Body of pancreas (tissue), 4 donors: ENCODE measurements at places on chromosomes 4 and X. TPM values are rescaled to one million over a fixed set of nuclear protein-coding genes. Genes with fewer than 3 reads are reported as not detected.

DNA sequence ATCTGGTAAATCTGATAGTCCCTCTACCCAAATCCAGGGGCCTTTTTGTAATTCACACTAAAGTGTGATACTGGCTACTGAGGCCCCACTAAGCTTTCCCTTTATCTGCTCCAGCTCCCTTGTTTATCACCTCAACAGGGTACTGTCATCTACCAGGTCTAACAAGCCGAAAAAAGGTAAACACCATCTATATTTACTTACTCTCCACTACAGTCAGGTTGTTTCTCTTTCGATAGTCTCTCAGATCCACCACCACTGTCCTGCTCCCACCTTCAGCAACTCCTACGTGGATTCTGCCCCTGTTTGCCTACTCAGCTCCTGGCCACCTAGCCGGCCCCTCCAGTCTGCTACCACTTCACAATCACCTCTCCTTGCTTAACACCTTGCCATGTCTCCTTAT lies 3.3 kb downstream of the ITIH6 start:
- H3K27ac ChIP-seq, result no peak overlapping the region
- H3K4me1 ChIP-seq, result no peaks in the 10 kb centered on the region
- DNase-seq, result no peak
- H3K4me3 ChIP-seq, result no peak overlapping the region
- H3K27me3 ChIP-seq, result no peaks in the 10 kb centered on the region

DNA sequence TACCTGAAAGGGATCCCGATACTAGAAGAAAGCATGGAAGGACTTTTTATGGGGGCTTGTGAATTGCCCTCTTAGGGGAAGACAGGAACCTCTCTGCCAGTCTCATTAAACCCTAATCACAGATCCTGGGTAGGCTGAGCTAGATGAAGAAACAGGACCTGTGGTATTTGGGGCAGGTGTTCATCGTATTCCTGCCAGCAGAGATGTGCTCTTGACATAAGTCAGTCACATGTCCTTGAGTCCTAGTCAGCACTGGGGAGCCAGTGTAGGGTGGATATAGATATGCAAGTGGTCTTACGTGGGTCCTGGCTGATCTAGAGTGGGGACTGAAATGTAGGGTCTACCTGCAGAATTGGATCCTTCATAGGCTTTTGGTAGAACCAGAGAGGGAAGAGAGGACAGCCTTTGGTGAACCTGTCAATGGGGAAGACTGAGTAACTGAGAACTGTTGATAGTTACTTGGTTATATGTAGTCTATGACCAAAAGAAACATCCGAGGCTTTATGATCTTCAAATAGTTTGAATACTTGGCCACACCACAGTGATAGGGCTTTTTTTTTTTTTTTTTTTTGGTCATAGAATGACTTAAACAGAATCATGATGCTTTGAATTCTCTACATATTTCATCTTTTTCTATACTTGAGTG lies 63.5 kb upstream of the WDR1 start:
- DNase-seq, result no peak
- no peak overlapping the region for H3K4me3 ChIP-seq
- no peaks in the 10 kb centered on the region for H3K36me3 ChIP-seq
- H3K27ac ChIP-seq, result no peak overlapping the region

DNA sequence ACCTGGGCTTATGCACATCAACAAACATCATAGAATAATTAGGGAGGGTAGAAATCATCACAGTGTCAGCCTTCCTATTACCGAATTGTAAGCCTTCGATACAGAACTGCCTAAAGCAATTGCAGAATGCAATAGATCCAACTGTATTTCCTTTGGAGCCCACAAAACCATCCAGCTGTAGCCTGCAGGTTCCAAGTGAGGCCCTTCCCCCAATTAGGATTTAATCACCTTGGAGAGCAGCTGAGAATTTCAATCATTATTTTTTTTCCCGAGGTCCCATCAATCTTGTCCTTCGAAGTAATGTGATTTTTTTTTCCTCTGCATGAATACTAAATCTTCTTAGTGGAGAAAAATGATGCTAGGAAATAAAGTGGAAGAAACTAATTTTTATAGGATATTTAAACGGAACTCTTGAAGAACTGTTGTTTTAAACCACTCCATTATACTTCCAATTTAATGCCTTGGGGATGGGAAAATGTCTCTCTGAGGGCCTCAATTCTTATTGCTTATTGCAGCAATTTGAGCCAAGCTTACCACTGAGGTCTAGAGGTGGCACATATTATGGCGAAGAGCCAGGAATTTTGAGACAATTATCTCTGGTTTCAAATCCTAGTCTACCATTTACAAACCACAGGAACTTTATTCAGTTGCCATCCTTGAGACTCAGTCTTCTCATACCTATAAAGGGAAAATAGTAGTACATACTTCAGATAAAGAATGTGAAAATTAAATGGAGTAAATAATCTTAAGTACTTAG lies 953.4 kb upstream of the IGFBP7 start:
- no peak overlapping the region for H3K27ac ChIP-seq
- DNase-seq, result no peak

GRCh38 chrX:3244203-3244743 lies 102.2 kb downstream of the MXRA5 start:
- no peaks in the 10 kb centered on the region for H3K36me3 ChIP-seq
- no peaks in the 10 kb centered on the region for H3K4me1 ChIP-seq
- no peak overlapping the region for H3K27ac ChIP-seq
- DNase-seq, result no peak
- no peak overlapping the region for H3K4me3 ChIP-seq

DNA sequence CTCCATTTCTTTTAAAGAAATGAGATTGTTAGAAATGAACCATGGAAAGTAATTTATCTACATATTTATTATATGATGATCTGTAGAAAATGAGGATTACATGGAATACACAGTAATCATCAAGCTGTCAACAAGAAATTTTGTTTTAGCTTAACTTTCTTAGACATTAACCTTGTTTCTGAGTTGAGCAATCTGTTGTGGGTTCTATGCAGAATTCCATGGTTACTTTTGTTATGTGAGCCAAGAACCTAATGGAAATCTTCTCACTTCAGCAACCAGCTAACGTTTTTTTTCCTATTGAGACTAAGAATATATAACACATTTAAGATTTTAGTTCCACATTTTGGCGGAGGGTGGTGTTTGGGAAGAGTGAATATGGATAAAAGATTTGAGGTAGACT lies 136.1 kb upstream of the SLC4A4 start:
- no peak overlapping the region for H3K4me3 ChIP-seq
- peak overlapping the region; percentile 50 for H3K27ac ChIP-seq
- no peaks in the 10 kb centered on the region for H3K36me3 ChIP-seq
- no peak for DNase-seq

DNA sequence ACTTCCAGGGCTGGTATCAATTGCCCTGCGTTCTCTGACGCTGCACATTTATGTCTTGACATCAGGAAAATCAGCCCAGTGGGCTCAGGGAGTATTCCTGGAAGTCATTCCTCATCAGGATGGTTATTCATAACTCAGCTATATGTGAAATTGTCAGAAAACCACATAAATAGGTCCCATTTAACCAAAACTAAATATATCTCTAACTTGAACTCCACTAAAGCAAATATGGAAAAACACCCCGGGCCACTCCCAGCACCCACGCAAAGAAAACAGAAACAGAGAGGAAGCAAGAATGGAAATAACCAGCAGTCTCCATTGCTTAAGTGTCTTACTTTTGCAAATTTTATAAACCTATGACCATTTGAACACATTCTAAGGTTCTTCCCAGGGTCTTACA lies 112.0 kb downstream of the IRF2 start:
- DNase-seq, result no peak
- no peaks in the 10 kb centered on the region for H3K36me3 ChIP-seq
- H3K27ac ChIP-seq, result no peak overlapping the region
- H3K4me3 ChIP-seq, result no peak overlapping the region
- H3K27me3 ChIP-seq, result no peaks in the 10 kb centered on the region

DNA sequence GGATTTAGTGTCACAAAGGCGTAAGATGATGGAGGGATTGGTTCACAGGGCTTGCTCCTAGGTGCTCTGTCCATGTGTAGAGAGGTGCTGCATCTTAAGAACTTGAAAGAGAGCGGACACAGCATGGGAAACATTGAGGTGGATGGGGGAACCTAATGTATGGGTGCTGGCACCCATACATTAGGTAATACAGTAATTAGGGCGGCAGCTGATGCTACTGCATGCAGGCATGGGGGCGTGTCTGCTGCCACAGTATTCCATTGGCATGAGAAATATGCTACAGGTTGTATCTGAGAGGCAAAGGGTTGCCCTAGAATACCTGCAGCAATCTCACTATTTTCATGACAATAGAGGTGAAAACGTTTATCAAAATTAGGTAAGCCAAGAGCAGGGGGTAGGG lies 45.8 kb upstream of the UXT start:
- no peak for DNase-seq

DNAJB14 gene
- total RNA-seq, result 20.8 TPM

MAGEA2 gene
- not detected for total RNA-seq

GPC4 gene
- 9.3 TPM for total RNA-seq
